ENCODE measurements at places on chromosomes 5 and 9.

GRCh38 chr9:137317021-137317717 is 15.1 kb upstream of the NRARP start:
- no peak for DNase-seq

DNA sequence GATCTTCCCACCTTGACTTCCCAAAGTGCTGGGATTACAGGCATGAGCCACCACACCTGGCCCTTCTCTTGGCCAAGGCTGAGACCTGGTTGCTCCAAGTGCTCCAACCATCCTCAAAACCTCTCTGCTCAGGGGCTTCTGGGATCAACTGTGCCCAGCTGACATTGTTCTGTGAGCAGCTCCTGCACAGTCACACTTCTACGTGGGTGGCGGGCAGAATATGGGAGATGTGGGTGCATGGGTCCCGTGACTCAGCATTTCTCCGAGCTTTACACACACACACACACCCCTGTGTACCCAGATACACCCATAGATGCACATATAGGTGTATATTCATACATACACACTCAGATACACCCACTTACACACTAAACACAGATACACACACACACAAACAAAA is 10.5 kb upstream of the MYORG start:
- no peak for DNase-seq

DNA sequence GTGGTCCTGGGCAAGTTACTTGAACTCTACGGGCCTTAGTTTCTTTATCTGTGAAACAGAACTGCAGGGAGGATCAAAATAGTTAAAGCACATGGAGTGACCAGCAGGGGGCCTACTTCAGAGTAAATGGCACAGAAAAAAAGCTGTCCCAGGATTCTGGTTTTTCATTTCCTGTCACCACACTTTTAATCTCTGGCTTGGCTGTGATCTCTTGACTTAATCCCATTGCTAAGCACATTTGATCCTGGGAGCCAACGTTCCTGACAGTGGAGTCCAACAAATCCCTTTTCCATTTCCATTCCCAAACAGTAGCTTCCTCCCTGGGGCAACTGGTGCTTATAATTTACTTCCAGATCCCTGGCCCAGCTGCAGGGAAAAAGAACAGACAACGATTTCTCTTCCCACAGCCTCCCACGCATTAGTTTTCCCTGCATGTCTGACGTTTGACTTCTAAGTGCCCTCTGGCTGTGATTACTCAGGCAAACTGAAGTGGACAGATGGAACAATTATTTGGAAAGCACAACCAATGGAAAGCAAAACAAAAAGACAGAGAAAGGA is 136.5 kb upstream of the STK32A start:
- no peak for DNase-seq

- no peak for DNase-seq
Measured at GRCh38 chr5:150036513-150036912, 36.0 kb downstream of the HMGXB3 start.

- DNase-seq: no peak
Measured at GRCh38 chr5:109838157-109838556, 148.4 kb downstream of the MAN2A1 start.

DNA sequence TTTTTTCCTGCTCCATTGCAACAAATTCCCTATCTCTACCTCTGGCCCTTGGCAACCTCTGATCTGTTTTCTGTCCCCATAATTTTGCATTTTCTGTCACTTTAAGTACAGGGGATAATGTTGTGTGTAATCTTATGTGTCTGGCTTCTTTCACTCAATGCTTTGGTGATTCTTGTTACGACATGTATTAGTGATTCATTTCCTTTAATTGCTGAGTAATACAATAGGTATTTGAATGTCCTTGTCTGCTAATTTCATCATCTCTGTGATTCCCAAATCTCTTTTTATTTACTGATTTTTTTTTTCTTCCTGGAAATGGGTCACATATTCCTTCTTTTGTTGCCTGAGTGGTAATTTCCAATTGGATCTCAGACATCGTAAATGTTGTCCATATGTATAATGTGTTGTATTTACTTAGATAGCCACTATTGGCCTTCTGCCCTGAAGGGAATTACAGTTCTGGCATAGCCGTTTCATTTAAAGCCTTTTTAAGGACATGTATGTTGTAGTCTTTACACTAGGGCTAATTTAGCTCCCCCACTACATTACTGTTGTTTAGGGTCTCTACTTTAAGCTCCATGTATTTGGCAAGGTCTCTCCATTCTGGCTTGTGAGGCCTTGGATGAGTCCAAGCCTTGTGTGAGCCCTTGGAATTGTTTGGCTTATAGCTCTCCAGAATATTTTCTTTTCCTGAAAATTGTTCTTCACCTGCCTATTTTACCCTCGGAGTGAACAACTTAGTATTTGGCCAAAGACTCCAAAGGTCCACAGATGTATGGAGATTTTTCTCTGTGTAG is 683.8 kb downstream of the LRRC70 start:
- DNase-seq: no peak

DNA sequence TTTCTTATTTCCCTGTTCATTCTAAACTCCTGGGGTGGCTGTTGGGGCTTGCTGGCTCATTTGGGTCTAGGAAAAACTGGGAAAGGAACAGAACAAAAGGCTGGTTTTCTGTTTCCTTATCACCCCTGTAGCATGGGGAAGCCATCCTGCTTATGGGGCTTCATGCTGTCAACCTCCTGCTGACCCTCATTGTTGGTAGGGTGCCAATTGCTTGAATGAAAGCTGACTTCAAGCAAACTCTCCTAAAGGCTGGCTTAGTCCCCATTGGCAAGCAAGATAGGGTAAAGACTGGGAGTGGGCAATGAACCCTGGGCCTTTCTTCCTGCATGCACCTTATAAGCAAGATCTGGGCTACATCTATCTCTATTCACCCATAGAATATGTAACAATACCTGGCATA is 511.6 kb downstream of the DMAC1 start:
- no peak for DNase-seq

GRCh38 chr9:69674716-69675438 is 2.7 kb upstream of the APBA1 start:
- no peak for DNase-seq
